Activated CD8-positive, alpha-beta memory T cell treated with anti-CD3 and anti-CD28 coated beads for 24 hours (primary cell): ENCODE measurements at places on chromosomes 11 and 22.

- no peak for DNase-seq
Observed at GRCh38 chr11:122758339-122758738, 80.0 kb upstream of the CRTAM start.

- DNase-seq, result no peak
Observed at GRCh38 chr11:63933459-63933858, 5.3 kb upstream of the NAA40 start.

GRCh38 chr11:95922099-95922498 is 1.8 kb downstream of the MTMR2 start:
- no peak for DNase-seq

DNA sequence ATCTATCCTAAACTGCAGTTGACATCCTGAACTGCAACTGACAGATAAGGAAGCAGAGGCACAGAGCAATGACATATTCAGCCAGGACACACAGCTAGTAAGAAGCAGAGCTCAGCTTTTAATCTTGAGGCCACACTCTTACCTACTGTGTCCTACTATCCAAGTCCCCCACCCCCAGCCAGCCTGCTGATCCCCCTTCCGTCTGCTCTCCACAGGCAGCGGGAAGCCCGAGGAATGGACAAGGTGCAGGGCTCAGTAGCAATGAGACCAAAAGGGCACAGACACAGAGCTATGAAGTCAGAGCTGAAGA is 4.3 kb downstream of the POLR3H start:
- DNase-seq, result no peak

DNA sequence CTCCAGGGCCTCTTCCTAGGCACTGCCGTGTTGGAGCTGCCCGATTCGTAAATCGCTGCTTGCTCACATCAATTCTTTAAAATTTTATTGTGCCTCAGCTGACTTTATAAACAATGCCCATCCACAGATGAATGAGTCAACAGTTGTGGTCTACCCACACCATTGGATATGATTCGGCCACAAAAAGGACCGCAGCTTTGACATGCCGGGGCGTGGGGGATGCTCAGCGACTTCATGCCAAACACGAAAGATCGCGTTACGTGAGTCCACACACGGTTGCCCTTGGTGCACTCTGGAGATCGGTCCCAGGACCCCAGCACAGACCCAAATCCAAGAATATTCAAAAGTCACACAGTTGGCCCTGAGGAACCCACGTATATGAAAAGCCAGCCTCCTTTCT is 195.7 kb downstream of the CTTN start:
- no peak for DNase-seq

DNA sequence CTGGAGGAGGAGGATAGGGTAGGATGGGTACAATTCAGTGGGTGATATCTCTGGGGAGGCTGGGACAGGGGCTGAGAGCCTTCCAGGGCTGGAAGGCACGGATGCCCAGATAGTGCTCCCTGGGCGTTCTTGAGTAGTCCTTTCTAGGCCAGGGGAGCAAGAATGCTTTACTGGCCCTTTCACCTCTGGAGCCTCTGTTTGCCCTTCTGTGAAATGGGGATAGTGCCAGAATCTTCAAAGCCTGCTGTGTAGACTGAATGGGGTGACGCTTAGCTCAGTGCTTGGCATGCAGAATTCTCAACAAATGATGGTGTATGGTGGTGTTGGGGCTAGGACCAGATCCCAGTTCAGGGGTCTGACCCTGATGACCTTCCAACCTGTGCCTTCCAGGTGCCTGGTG is 7.7 kb downstream of the MTFP1 start:
- no peak for DNase-seq

- no peak for DNase-seq
Observed at GRCh38 chr22:45112136-45112879, 51.4 kb upstream of the NUP50 start.

GRCh38 chr11:76310832-76311595 is 69.9 kb downstream of the THAP12 start:
- no peak for DNase-seq

DNA sequence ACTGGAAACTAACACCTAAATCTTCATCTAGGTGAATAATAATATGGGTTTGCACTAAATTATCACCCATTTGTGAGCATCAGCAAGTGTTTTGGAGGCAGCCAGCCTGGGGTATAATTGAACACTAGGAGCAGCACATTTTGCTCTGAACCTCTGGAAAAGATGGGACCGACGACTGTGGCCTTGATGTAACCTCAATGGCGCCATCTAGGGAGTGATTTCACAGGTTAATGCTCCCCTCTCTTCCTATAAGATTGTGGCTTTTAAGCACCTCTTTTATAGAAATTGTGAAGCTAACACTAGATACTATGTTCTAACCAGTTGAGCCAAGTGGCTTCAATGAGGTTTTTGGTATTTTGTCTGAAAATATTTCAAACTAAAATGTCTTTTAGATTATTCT is 203.7 kb downstream of the NELL1 start:
- no peak for DNase-seq

GRCh38 chr11:118488480-118489109 is 38.7 kb upstream of the TTC36 start:
- peak; percentile 90 for DNase-seq

- DNase-seq, result peak; percentile 80
Observed at GRCh38 chr11:61071208-61071681, 31.0 kb upstream of the CD5 start.

DNA sequence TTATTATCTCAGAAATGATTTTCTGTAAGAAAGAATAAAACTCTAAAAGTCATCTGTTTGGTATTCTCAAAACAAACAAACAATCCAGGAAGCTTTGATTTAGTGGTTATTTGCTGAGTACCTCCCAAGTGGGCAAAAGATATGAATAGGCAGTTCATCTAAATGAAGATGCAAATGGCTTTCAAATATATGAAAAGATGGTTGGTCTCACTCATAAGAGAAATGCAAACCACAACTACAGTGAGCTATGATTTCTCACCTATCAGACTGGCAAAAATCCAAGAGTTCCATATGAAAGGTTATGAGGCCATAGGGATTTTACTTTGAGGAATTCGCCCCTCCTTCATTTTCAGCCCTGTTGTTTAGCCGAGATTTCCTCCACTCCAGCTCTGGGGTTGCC is 11.3 kb upstream of the P2RY2 start:
- no peak for DNase-seq

DNA sequence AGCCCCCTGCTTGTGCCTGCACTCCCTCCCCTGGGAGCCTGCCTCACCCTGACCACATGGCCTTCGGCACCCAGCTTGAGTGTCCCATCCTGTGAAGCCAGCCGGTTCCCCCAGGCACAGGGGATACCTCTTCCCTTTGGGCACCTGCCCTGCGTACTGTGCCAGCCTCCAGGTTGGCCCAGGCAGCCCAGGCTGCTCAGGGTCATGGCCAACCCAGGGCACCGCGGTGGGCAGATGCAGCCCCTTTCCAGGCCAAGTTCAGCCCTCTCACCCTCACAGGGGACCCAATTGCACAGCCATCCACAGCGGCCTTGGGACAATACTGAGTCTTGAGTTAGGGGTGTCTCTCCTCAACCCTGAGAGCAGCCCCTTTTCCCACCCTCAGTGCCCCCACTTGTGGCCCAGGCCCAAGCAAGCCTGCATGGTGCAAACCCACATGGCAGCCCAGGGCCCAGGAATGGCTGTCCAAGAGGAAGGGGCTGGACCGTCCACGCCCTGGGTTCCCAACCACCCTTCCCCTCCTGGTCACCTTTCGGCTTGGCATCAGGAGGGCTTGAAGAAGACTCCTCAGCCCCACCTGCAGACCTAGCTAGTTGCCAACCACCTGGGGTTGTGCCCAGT is 87.7 kb downstream of the CDKN1C start:
- DNase-seq, result no peak

- no peak for DNase-seq
Observed at GRCh38 chr11:45361551-45361950, 75.4 kb upstream of the SYT13 start.

- peak; percentile 99 for DNase-seq
Observed at GRCh38 chr22:36387959-36388726, at the start of gene MYH9. MYH9 (minus strand) TSS chr22:36387967; CDS start chr22:36349236, 38,731 bp downstream.

GRCh38 chr11:82546661-82547557 is 186.8 kb downstream of the FAM181B start:
- no peak for DNase-seq

- no peak for DNase-seq
Observed at GRCh38 chr11:67261640-67261945, 4.7 kb upstream of the GRK2 start.

GRCh38 chr11:99489581-99489980 is 468.8 kb downstream of the CNTN5 start:
- DNase-seq, result no peak

GRCh38 chr11:126105748-126106080 is 43.0 kb upstream of the CDON start:
- no peak for DNase-seq

DNA sequence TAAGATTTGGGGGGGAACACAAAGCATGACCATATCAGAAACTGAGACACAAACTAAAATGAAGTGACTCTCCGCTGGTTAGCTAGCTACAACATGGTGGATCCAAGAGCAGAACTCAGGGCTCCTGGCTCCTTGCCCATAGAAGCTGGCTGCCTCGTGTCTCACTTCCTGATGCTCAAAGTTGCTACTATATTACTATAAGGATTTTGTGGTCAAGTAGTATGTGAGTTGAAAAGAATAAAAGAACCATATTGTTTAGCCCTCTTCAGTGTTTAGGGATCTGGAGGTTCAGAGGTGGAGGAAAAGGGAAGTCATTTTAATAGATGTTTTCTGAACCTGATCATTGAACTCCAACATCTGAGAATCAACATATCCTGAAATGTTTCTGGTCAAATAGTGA is 16.9 kb upstream of the SIK2 start:
- DNase-seq, result no peak

DNA sequence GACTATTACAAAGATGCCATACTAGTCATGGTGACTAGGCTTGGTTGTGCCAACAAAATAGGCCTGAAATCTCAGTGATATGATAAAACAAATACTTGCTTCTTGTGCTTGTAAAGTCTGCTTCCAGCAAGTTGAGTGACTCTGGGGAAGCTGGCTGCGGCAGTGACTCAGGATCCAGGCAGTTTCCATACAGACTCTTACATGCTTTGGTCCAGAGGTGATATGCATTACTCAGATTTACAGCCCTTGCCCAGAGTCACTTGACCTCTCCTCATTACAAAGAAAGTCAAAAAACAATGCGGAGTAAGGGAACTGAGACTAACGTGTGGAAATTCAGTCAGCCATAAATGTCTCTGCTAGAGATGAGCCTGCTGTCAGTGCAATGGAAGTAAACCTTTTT is 387.5 kb downstream of the KCNA4 start:
- DNase-seq, result no peak

- no peak for DNase-seq
Observed at GRCh38 chr11:19929655-19930054, 217.0 kb downstream of the NAV2 start.

DNA sequence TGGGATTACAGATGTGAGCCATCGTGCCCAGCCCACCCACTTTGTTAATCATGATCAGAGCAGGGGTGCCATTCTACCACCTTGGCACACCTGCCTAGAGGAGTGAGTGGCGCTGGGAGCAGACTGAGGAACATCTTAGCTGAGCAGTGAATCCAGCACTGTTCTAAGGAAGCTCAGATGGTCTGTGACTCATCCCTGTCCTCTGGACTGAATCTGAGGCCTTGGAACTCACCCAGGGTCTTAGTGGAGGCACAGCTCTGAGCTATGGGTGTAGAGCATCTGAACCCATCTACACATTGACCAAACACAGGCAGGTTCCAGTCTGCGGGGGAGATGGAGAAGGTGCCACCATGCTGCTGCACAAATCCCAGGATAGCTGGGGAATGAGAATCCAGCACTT is 14.9 kb downstream of the PGAP2 start:
- DNase-seq, result no peak

DNA sequence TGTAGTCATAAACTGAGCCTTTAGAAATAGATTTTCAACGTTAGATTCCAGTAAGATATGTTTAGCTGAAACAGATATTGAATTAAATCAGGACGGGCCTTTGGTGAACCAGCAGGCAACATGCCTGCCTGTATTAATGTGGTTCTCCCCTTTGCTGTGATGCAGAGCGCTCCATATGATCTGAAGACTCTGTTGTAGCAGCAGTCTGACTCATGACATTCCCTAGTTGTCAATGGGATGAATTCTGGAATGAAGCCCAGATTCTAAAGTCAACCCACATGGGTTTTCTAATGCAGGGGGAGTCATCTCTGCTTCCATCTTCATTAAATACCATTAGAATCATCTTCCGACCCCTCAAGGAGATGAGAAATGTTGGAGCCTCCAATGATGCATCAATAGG is 864.5 kb downstream of the NTM start:
- no peak for DNase-seq

- no peak for DNase-seq
Observed at GRCh38 chr11:21426931-21427330, 757.5 kb downstream of the NELL1 start.

DNA sequence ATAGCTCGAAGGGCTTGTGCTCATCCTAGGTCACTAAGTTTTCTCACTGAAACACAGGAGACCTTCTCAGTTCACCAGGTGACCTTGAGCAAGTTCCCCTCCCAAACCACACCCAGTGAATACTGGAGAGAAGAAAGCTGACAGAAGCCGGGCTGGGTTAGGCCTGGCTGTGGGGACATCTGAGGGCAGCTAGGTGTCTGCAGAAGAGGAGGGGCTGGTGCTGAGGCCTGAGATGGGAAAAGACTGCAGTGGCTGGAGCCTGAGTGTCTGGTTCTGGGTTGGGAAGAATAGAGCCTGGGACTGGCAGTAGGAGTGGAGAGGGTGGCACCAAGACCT is 602 bp upstream of the INPP5J start:
- DNase-seq, result no peak

GRCh38 chr11:8225589-8226036 is 38.1 kb downstream of the LMO1 start:
- peak; percentile 90 for DNase-seq

GRCh38 chr11:48244804-48245203 is at the start of gene OR4X2:
OR4X2 (plus strand) TSS chr11:48245104; CDS start chr11:48245104, 0 bp downstream.
- DNase-seq, result no peak

- no peak for DNase-seq
Observed at GRCh38 chr22:41074061-41074460, 18.3 kb upstream of the EP300 start.

- no peak for DNase-seq
Observed at GRCh38 chr11:79481795-79482194, 41.0 kb upstream of the TENM4 start.

GRCh38 chr11:110349138-110349996 is 53.0 kb upstream of the RDX start:
- DNase-seq, result peak; percentile 82

- DNase-seq, result no peak
Observed at GRCh38 chr11:128735935-128736605, 42.2 kb downstream of the FLI1 start.

GRCh38 chr11:120666121-120666639 is 154.6 kb downstream of the GRIK4 start:
- DNase-seq, result no peak

DNA sequence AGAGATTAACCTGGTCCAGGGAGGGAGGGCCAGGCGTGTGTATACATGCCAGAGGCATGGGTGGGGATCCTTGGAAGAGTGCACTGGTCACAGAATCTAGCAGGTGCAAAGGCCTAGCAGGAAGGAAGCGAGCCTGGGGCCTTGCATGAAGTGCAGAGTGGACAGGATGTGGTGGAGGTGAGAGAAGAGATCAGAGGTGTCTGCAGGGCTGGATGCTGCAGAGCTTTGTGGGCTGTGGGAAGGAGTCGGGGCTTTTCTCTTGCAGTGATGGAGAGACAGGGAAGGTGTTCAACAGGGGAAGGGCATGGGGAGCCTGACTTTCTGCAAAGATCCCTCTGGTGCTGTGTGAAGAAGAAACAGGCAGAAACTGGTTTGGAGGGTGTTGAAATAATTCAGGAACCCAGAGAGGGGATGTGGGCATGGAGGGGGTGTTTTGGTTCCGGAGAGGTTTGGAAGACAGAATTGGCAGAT is 2.5 kb upstream of the TPST2 start:
- DNase-seq, result peak; percentile 71
